ENCODE measurements at places on chromosomes 7 and 10. TPM values are rescaled to one million over a fixed set of nuclear protein-coding genes. Genes with fewer than 3 reads are reported as not detected.
A peak's percentile ranks its signal among the peaks of the same experiment; 100 is the strongest.

GRCh38 chr10:133157662-133158436, 2.2 kb upstream of the KNDC1 start:
- no peak for DNase-seq

DNA sequence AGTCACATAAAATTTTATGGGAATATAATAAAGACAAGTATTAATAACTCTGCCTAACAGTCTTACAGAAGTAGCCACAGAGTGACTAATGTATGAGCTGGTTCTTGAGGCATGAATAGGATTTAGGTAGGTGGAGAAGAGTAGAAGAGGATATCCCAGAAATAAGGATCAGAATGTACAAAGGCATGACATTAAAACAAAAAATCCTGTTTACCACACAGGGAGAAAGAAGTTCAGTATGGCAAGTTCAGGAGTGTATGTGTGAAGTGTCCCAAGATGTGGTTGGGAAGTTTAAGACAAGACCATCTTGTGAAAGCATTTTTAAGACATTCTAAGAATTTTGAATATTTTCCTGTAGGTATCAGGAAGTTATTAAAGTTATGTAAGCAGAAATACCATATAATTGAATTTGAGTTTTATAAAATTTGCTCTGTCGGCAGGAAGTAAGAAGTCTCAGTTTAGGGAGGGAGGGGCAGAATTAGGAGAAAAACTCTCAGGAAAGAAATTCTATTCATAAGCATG, 64.7 kb upstream of the CAV2 start:
- DNase-seq, result peak; percentile 98

Gene TLX1
- total RNA-seq, result not detected

DNA sequence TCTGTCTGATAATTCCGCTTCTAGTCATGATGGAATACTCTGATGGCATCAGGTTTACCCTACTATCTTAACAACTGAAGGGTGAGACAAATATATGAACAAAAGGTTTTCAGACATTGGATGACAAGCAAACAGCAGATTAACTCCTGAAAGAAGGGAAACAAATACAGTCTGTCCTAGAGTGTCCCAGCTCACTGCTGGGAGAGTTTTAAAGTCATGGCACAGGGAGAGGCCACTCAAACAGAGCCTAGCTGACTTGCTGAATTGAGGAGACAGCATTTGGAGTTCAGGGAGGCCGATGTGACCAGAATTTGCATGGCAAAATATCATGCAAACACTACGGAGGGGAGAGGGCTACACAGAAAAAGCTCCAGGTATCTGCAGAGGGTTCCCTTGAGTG, 73.1 kb downstream of the MDH2 start:
- no peak for DNase-seq

DNA sequence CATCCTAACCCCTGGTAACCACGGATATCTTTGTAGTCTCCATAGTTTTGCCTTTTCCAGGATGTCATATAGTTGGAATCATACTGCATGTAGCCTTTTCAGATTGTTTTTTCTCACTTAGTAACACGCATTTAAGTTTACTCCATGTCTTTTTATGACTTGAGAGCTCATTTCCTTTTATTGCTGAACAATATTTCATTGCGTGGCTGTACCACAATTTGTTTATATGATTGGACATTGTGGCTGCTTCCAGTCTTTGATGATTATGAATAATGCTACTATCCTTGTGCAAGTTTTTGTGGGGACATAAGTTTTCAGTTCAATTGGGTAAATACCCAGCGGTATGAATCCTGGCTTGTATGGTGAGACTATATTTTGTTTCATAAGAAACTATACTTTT, 60.8 kb downstream of the AOAH start:
- no peak for DNase-seq

DNA sequence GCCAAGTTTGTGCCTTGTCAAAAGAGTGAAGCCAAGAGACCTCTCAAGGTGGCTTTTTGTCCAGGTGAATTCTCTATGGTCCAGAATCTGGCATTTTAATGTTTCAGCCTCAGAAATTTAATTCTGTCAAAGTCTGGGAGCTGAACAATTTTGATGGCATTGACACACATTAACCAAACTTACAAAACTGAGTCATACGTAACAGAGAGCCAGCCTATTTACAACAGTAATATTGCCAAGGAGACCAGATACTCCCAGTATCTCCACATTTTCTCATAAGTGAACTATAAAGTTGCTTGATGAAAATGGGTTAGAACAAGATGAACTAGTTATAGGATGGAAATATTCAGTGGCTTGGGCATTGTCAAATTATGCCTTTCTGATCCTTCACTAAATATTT, 43.8 kb downstream of the PDE6C start:
- peak; percentile 35 for DNase-seq

- DNase-seq, result no peak
Measured at GRCh38 chr10:17877121-17877520, 68.0 kb downstream of the MRC1 start.

DNA sequence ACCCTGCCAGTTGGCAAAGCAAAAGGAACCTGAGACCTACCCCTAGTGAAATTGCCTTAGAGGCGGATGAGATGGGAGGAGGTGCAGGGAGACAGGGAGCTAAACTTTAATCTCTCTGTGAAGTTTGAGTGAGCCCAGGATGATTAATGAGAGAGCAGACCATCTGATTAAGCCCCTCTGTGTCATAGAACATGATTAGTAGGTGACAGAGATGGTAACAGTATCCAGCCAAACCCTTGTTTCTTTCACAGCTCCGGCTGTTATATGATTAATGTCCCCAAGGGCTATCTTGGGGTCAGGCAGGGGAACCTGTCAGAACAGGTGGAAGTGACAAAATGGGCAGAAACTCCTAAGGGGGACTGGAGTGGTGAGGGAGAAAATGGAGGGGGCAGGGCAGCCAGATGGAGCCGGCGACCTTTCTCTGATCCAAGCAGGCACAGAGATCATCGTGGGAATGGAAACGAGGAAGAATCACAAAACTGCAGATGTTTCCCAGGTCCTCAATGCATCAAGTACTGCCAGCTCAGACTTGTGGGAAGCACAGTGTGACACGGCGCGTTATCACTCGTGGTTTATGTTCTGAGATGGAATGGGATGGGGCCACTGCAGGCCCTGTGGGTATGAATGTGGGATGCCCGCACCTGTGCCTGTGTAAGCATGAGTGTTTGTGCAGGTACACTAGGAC, 684.2 kb downstream of the LRMDA start:
- peak; percentile 73 for DNase-seq

GRCh38 chr10:74335501-74335900, 184.5 kb downstream of the ADK start:
- no peak for DNase-seq

Gene RBM28
- total RNA-seq, result 24.1 TPM

DNA sequence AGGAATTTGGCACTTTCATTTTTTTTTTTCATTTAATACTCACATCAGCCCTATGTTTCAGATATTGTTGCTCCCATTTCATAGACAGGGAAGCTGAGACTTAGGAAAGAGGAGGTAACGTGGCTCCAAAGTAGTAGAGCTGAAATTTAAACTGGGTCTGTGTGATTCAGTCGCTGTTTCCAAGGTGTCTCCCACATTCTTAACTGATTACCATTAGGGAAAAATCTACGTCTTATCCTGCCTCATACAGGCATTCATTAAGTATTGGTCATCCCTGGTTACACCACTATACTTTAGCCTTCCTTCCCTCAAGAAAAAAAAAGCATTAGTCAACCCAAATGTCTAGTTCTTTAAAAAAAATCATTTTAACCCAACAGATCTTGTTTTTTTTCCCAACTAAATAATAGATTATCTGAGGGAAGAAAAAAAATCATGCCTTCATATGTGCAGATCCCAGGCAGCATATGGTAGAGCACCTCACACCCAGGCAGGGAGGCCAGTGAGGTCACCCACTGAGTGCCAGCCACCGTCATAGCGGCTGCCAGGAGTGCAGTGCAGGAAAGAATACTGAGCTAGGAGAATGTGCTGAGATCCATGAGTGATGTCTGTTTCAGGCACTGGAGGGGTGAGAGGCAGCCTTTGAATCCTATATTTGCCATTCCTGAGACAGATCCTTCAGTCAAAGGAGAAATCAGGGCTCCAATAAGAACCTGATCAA, 59.0 kb upstream of the SORCS3 start:
- DNase-seq, result peak; percentile 23

- no peak for DNase-seq
Measured at GRCh38 chr7:127848241-127848640, 183.0 kb downstream of the LRRC4 start.

Gene ENTPD1
- total RNA-seq, result not detected

- peak; percentile 83 for DNase-seq
Measured at GRCh38 chr10:13716081-13717071, 129.6 kb downstream of the PRPF18 start.

GRCh38 chr7:70456719-70457118, 675.2 kb upstream of the GALNT17 start:
- no peak for DNase-seq

Gene SHH
- not detected for total RNA-seq

DNA sequence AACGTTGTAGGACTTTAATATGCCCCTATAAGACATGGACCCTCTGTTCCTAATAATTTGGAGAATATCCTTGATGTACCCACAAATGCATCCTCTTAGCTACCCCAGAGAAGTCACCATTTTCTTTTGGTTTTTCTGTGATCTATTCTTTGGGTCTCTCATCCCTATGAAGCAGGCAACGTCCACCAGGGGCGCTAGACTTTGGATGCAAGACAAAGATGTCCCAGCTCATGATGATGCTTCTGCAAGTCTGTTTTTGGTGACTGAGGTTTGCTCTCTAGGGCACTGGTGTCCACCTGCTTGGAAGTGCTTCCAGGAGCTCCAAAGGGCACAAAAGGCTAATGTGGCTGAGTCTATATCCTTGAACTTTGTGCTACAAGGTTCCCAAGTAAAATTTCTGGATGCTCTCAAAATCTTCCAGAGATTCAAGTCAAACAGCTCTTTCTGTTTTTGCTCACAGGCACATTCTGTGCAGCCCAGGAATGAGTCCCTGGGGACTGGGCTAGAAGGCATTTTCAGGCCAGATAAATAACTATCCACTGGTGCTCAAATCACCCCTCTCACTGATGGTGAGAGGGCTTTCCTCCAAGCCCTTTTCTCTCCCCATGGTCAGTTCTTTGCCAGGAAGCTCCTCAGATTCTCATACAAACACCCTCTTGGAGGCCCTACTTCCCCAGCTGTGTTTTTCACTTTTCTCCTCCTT, 166.4 kb downstream of the C7orf25 start:
- DNase-seq, result peak; percentile 20

DNA sequence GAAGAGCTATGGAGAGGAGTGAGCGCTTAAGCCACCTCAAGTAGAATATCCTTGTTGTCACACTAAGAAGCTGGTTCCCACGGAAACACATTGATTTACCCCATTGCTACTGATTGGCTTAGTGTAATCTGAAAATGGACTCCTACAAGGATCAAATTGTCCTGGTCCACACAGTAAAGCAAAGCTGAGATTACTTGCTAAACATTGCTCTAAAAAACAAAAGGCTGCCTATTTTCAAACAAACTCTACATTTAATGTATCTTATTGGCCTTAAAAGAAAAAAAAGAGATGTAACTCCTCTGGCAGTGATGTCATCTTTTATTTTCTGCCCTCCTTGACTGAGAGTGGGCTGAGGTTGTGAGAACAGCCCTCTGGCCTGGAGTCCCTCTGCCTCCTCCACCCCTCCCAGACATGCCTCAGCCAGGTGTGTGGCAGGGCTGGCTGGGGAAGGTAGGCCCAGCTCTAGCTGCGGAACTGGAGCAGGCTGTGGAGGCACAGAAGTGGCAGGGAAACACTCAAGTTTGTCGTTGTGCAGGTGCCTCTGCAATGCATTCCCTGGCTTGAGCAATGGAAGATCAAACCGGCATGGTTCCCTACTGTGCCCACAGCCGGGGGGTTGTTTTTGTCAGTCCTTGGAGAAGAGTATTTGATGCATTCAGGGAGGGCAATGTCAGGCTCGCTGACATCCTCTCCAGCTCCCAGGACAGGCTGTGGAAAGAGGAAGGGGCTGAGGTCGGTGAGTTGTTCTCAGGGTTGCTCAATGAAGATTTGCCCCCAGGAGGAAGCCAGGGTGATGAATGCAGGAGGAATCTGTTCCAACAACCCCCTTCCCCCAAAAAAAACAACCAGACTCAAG, 9.1 kb downstream of the KLF6 start:
- no peak for DNase-seq

Gene MRM2
- total RNA-seq, result 40.0 TPM

Gene SFRP5
- not detected for total RNA-seq

Gene PGAM2
- not detected for total RNA-seq

Gene PDLIM1
- 5.1 TPM for total RNA-seq

Gene GNAT3
- not detected for total RNA-seq

DNA sequence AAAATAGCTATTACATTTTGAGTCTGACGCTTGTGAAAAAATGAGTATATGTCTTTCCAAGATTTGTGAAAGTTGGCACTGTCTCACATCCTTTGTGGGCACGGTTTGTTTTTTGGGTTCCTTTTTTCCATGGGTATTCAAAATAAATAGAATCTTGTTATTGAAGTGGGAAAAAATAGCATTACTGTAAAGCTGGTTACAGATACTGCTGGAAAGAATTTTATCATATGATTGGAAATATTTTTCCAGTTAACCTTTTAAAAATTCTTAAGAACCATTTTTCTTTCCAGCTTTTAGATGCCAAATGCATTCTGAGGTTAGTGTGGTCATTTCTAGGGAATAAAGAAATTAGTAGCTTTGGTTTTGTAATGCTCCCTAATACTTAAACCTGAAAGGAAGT, 11.4 kb downstream of the NET1 start:
- DNase-seq, result no peak

DNA sequence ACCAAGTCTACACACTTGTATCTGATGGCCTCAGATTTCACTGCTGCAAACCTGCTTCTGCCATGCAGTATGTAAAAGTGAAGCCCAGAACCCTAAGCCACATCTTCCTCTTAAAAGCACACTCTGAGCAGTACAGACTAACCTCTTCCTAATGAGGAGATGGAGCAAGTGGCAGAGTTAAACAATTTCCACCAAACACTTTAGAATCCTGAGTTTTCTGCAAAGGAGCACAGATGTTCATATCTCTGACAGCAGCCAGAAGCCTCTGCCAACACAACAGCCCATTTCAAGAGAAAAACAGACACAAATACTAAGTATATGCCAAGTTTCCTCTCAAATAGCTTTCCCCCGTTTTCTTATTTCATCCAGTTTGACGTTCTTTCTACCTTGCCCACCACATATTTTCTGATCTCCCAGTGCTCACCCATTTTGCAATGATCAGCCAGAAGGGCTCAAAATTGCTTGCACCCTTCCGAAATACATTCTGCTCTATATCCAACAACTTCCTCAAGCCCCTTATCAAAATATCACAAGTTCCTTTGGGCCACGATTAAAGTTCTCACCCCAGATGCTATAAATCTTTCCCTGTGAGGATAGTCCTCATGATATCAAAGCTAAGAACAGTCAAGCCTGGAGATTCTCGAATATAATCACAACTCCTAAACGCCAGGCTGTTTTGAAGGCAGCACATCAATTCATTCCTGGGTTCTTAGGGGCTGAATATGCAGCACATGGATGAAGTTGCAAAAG, 27.5 kb downstream of the ELMO1 start:
- no peak for DNase-seq

DNA sequence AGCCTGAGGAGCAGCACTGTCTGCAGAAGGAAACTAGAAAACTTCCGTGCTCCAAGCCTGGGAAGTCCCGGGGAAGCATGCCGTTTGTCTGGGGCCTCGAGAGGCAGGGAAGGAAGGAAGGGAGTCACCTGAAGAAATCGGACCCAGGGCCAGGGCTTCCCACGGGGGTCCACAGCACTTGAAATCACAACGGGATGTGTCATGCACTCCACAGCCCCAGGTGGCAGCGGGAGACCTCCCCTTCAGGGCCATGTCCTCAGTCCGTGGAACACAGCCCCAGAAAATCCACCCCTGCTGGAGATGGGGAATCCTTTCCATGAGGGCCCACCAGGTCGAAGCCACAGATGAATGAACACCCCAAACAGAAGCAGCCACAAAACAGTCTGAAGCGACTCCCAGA, 239.5 kb downstream of the MGMT start:
- DNase-seq, result no peak

- no peak for DNase-seq
Measured at GRCh38 chr7:46549892-46550639, 629.0 kb upstream of the IGFBP3 start.
